ENCODE measurements at places on chromosomes 13 and 19.

- no peak for DNase-seq
Measured at GRCh38 chr13:73388586-73388985, 329.8 kb downstream of the KLF5 start.

GRCh38 chr13:43584751-43585150, 202.0 kb downstream of the ENOX1 start:
- DNase-seq = no peak

- no peak for DNase-seq
Measured at GRCh38 chr13:54226876-54227275, 1198.3 kb downstream of the OLFM4 start.

DNA sequence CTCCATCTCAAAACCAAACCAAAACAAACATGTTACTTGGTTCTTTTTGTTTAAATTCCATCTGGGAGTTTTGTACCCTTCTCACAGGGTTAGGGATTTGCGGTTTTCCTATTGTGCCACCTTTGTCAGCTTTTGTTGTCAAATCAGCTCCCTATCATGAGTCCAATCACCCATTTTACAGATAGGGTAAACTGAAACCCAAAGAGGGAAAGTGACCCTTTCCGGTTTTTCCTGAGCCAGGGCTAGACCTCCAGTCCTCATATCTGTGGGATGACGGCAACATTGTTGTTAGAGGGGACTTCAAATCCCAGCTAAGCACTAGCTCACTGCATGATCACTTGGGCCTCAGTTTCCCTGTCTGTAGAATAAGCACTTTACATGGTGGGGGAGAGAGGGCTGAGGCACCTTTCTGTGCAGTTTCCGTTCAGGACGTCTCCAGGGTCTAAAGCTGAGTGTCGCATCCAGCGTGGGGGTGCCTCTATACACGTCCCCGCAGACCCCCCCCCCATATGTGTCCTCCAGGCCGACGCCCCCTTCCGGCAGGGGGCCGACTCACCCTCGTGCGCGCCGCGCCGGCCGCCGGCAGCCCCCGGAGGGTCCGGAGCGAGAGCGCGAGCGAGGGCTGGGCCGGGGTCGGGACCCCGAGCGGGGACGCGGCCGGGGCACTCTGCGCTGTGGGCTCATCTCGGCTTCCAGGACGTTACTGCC, 3.9 kb downstream of the CCDC194 start:
- DNase-seq = no peak

- DNase-seq = no peak
Measured at GRCh38 chr13:30744681-30745077, 9.3 kb downstream of the ALOX5AP start.

DNA sequence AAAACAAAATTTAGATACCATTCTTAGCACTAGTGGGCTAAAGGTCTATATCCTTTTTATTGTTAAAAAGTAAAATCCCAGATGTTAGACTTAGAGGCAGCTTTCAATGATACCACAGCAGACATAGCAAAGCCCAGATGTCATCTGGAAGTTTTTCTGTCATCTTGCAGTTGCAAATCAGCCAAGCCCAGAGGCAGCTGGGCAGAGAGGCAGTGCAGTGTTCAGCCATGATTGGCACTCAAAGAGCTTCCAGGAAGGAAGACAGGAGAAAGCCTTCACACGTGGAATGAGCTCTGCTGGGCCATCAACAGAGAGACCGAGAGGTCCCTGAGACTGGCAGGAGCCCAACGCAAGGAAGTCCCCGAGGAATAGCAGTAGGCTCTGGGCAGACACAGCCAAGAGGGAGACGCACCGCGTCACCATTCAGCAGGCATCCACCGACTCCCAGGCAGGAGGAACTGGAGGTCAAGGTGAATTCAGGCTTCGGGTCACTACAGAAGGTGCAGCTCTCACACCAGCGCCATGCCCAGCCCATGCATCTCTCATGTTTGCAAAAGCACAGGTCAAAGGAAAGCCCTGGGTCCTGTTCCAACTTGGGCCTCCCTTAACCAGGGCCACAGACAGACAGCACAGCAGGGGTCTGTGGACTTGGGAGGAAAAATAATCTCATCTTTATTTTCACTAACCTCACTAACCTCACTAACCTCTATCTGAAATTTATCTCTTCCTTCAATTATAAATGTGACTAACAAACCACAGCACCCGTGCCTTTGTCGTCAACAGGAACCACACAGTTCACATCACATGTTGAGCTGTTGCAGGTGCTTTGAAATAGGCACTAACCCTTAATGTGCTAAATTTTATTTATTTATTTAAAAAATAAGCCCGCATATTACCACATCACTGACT, 54.9 kb downstream of the TUBGCP3 start:
- no peak for DNase-seq

DNA sequence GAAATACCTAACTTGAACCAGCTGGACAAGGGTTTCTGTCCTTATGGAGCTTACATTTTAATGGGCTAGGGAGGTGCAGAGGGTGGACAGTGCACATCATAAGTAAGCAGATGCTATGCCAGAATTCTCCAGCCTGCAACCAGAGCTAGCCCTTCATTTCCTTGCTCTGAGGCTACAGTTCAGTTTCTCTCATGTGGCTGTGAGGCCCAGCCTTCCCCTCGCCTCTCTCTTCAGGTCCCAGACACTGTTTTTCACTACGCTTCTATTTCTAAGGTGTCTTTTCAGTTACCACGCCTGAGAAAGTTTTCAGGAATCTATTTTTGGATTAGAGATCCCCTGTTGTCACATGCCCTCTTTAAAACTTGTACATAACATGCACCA, 141.9 kb downstream of the PCCA start:
- DNase-seq = no peak

DNA sequence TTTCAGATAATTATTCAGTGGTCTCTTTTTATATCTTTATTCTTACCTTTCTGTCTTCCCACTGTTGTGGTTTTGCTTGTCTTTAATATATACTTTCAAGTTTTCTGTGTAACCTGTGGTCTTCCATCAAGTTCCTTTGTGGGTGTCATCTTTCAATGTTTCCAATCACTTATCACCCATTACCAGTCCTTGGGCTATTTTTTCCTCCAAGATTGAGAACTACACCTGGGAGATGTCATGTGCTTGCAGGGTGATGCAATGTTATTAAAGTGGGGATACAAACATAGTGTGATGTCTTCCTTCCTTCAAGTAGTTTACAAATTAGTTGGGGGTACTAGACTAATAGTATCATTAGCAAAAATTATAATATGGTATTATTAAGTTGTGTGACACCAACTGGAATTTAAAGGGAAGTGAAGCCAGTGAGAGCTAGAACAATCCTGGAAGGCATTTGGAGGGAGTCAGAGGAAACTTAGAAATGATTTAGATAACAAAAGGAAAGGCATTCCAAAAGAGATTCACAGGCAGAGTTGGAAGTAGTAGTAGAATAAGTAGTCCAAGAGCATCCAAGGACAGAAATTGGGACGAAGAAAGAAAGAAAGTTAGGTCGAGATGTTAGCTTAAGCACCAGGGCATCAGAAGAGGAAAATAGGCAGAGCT, 3.4 kb downstream of the FNDC3A start:
- DNase-seq = peak; percentile 51

- no peak for DNase-seq
Measured at GRCh38 chr13:48255090-48255489, 22.1 kb downstream of the ITM2B start.

DNA sequence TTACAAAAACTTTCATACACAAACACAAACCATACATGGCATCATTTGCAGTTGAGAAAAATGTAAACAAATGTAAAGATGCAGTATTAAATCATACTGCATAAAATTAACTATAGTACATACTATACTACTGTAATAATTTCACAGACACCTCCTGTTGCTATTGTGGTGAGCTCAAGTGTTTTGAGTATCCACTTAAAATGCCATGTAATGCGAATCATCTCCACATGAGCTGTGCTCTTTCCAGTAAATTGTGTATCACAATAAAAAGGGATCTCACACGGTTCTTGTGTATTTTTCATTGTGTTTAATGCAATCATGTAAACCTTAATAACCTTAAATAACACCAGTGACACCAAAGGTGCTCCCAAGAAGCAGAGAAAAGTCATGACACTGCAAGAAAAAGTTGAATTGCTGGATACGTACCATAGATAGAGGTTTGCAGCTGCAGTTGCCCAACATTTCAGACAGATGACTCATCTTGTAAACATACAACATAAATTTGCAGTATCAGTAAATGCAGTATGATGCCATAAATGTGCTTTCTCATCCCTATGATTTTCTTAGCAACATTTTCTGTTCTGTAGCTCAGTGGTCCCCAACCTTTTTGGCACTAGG, 166.6 kb downstream of the RAP2A start:
- DNase-seq = peak; percentile 42

- DNase-seq = no peak
Measured at GRCh38 chr13:100645382-100645781, 29.2 kb downstream of the TMTC4 start.

- DNase-seq = no peak
Measured at GRCh38 chr13:40457929-40458719, 208.3 kb downstream of the FOXO1 start.

- DNase-seq = no peak
Measured at GRCh38 chr19:11450570-11451326, 15.3 kb downstream of the PRKCSH start.

DNA sequence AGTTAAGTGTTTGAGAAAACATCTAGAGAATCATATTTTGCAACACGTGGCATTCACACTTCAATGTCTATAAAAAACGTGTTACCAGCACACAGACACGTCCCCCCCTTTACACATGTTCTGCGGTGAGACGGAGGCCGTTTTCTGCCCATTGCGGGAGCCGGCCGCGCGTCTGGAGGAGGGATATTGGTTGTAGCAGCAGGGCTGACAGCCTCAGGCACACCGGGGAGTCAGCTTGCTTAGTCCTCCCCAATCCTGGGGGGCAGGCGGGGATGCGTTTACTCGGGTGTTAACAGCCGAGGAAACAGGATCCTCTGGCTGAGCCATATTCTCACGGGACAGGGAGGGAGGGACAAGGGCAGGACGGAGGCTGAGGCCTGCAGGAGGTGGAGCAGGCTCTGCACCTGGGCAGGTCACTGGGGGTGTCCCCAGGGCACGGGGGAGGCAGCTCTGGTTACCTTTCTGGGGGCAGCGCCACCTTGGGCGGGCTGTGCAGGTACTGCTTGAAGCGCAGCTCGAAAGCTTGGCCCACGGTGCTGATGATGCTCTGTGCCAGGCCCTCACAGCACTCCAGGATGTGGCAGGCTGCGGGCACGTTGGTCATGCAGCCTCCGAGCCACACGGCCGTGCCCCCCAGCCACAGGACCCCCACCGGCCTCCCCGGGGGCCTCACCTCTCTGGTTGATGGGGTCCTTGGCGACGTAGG, 25.0 kb downstream of the SHC2 start:
- DNase-seq = no peak

GRCh38 chr19:33159893-33160292, 28.0 kb downstream of the WDR88 start:
- no peak for DNase-seq

DNA sequence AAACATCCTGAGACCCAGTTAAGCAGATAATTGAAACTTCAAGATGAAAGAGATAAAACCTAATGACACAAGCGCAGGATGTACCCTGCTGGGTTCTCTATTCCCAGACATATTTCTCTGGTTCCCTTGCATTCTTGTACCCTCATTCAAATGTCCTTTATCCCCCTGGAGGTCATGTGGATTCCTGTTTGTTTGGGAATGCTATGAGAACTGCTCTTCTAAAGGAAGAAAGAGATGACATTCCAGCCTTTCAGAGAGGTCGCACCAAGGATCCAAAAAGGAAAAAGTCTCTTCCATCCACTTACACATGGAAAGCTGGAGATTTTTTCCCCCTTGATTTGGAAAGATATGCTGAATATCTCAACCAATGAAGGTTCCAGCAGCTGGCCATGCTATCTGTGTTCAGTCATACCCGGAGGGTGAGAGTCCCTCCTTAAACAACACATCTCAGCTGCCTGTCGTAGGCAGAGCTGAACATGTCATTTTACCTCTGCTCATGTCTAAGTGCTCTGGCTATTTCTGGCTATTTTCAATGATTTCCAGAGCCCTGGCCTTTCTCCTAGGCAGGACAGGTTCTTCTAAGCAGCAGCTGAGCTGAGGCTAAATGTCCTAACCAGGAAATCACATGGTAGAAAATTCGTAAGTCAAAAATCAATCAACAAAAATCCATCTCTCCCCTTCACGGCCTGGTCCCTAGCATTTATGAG, 52.5 kb downstream of the C13orf42 start:
- DNase-seq = no peak

DNA sequence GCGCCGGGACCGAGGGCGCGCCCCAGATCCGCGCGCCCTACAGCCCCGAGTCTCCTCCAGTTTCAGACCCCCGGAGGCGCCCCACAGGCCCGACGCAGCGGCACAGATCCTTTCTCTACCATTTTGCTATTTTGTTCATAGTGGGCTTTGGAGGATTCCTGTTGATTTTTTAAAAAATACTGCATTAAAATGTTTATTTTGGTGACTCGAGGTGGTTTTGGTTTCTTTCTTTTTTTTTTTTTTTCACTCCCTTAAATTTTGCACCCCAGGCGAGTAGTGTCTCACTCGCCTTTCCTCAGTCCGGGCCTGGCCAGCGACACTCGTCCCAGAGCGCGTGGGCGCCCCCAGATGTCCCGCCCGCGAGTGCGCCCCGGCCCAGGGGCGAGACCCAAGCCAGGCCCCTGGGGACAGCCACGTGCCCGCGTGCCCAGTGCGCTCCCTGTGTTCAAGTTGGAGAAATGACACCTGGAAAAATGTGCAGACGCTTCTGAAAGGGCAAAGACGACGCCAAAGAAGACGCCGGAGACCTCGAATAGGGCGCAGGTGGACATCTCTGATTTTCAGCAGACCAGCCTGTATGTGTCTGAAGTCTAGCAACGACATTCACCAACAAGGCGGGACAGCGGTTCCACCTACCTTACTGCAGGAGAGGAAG, 471 bp upstream of the INSR start:
- DNase-seq = peak; percentile 49

- no peak for DNase-seq
Measured at GRCh38 chr13:109273326-109273751, 513.0 kb downstream of the IRS2 start.

GRCh38 chr19:1632462-1633268, 19.8 kb downstream of the TCF3 start:
- DNase-seq = no peak

DNA sequence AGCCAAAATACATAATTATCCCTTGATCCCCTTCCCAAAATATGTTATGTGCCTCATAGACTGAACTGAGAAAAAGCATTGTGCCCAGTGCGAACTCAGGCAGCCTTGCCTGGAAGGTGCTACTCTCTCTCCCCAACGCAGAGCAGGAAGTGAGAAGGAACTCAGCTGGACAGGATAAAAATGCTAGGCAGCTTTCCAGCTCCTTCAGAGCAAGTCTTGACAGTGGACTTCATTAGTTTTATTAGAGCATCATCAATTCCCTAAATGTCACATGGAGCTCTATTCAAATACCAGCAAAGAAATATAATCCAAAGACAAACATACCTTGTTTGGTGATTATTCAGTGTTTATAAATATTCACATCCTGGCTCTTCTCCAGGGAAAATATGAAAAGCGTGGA, 202.4 kb downstream of the RFC3 start:
- DNase-seq = no peak

DNA sequence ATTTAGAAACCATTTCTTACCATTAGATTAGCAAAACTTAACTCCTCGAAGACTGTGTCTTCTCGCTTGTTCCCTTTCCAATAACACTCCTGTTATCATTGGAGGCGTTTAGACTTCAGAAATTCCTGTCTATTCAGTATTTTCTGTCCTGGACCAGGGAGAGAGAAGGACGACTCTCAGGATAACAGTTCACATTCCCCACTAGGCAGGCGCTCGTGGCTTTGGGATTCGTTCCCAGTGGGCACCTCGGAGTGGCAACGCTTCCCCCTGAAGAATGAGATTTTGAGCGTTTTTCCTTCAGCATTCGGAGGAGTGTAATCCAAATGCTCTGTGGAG, 429 bp upstream of the ZNF225 start:
- no peak for DNase-seq

GRCh38 chr19:12364391-12365235, 870 bp downstream of the ZNF442 start:
- peak; percentile 38 for DNase-seq

GRCh38 chr19:37817180-37817981, 38.0 kb upstream of the ZNF573 start:
- peak; percentile 14 for DNase-seq

Data from fibroblast of the aortic adventitia (primary cell).